D721Med (cell line): ENCODE measurements at places on chromosomes 11 and 22.

DNA sequence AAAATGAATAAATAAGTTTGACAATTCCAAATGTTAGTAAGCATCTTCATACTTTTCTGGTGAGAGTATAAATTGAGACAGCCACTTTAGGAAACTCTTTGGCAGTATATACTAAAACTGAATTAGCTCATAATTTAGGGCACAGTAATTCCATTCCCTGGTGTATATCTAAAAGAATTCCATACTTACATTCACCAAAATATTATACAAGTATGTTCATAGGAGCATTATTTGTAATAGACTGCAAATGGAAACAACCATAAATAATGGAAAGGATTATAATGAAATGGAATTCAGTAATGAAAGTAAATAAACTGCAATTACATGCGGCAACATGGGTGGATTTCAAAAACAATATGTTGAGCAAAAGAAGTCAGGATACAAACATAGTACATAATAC is 315.8 kb upstream of the LRRC4C start:
- DNase-seq = no peak

GRCh38 chr11:102276362-102276761 is 40.9 kb upstream of the BIRC3 start:
- no peak for DNase-seq

- no peak for DNase-seq
Observed at GRCh38 chr11:31973172-31973571, 117.7 kb upstream of the RCN1 start.

DNA sequence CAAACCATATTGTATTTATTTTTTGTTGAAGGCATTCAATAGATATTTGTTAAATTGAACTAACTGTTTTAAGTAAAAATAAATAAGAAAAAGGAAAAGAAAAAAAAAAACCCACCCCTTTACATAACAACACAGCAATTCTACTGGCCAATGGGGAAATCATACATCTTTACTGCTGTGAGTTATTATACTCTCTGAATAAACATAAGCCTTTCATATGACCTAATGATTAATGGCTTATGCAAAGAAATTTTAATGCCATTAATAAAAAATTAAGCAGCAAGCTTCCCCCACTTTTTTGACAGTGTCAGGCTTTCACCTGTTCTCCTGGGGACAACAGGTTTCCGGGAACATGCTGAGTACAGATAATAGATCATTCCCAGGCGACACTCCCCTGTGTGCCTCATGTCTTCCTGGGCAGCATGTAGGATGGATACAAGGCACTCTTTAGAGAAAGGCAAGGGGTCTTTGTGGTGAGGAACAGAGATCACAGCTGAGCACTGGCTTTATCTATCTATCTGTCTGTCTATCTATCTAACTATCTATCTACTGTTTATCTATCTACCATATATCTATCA is 676.0 kb downstream of the NTM start:
- no peak for DNase-seq

DNA sequence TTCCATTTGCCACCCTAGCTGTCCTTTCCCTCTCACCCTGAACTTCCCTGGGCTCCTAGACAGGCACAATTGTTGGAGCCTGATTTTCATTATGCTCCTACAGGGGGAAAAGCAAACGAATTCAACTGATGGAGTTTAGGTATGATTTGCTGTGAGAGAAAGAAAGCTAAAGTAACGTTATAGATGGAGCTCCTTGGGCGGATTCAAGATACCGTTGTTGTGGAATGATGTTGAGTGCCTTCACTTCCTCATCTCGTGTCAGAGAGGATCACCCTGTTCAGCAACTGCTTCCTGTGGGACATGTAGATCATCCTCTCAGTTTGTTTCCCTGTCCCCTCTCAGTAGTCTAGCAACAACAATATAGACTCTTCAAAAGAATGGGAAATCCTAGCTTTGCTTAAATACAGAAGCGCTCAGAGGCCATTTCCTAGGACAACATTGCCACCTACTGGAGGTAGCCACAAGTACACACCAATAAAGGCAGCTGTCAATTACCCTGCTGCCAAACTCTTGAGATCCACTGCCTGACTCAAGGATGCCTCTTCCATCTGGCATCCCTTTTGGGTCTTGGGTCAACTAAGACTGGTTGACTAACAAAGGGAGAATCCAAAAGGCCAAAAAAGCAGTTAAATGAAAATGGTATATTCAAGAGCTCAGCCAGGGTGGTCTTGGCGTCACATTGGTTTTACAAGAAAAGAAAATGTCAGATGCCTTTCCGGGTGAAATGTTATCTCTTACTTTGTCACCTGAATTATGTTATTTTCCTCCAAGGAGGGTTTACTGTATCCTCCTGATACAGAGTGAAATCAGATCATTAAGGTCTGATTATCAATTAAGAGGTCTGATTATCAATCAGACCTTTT is 13.5 kb upstream of the DTX4 start:
- DNase-seq = no peak
